ENCODE measurements at places on chromosomes 5 and 9.
A peak's percentile ranks its signal among the peaks of the same experiment; 100 is the strongest.

- DNase-seq = no peak
Measured at GRCh38 chr9:108245901-108246300, 609.9 kb downstream of the ACTL7B start.

- no peak for DNase-seq
Measured at GRCh38 chr5:103962023-103962422, 399.4 kb upstream of the NUDT12 start.

DNA sequence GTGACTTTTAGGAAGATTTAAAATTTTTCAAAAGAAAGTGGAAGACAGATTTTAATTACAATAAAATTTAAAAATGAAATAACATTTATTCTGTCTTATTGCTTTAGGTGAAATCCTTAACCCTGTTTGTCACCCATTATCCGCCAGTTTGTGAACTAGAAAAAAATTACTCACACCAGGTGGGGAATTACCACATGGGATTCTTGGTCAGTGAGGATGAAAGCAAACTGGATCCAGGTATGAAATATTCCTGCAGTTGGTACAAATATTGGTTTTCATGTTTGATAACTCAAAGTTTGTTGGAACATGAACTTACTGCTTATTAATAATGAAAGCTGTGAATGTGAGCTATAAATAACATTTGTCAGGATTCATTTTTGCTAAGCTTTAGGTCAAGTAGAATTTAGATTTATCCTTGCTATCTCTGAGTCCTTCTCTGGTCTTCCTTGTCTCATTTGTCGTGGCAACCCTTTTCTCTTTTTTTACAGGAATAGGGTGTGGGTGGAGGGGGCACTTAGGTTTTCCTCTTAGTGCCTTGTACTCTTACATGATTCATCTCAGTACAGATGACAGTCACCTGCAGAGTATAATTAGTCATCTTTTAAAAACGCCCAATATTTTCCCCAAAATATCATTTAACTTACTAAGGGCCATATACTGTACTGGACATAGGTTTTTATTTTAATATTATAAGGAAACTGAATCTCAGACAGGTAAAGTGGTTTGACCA, 95.3 kb upstream of the RASGRF2 start:
- no peak for DNase-seq

GRCh38 chr9:105070176-105070575, 142.2 kb upstream of the ABCA1 start:
- DNase-seq = no peak

- no peak for DNase-seq
Measured at GRCh38 chr9:113137196-113138168, 13.3 kb upstream of the SLC31A2 start.

- DNase-seq = no peak
Measured at GRCh38 chr5:35533156-35533555, 84.5 kb upstream of the SPEF2 start.

- no peak for DNase-seq
Measured at GRCh38 chr5:32020946-32021345, 153.2 kb downstream of the GOLPH3 start.

DNA sequence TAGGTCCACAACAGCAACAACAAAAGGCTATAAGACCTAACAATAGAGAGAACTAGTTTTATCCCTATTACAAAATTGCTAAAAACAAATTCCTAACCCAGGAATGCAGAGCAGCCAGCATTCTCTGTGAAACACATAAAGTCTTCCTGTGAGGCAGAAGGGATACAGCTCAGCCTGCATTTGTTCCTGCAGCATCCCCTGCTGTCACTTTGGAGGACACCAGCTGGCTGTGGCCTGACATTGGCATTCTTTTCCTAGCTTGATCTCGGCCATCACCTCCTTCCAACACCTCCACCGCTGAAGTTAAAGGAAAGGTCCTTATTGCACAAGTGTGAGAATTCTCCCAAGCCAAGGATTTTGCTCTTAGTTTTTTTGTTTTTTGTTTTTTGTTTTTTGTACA, 186.1 kb downstream of the SNCAIP start:
- DNase-seq = peak; percentile 7

GRCh38 chr5:90365328-90365727, 44.2 kb downstream of the CETN3 start:
- DNase-seq = no peak

DNA sequence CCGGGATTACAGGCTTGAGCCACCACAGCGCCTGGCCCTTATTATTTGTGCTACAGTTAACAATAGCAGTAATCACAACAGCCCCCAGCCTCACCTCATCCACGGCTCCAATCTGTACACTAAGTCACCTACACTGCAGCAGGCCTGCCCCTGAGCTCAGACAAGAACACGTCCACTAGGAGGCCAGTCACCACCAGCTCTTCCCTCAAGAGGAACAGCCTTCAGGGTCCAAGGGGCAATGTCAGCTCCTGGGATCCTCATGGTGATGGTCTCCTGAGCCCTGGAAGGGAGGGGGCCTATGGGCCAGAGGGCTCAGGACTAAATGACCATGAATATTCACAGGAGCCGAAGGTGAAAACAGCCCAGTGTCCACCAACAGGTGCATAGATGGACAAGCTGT, 67.7 kb downstream of the VAV2 start:
- no peak for DNase-seq

GRCh38 chr9:115594557-115594956, 476.6 kb upstream of the TNC start:
- DNase-seq = no peak

DNA sequence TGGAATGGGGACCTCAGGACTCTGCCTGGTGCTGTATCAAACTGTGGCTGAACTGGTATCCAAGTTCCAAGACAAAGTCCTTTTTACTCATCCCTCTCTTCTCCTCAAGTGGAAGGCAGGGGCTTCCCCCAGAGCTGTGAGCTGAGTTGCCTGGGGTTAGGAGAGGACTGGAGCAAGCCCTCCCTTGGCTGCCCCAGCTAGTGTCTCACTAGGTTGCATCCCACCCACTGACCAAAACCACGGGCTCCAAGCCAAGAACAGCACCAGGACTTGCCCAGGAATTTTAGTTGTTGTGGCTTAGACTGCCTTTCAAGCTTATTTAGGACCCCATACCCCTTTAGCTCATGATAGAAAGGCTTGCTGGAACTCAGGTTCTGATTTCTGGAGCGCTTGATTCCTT, 158.7 kb upstream of the TNC start:
- no peak for DNase-seq

DNA sequence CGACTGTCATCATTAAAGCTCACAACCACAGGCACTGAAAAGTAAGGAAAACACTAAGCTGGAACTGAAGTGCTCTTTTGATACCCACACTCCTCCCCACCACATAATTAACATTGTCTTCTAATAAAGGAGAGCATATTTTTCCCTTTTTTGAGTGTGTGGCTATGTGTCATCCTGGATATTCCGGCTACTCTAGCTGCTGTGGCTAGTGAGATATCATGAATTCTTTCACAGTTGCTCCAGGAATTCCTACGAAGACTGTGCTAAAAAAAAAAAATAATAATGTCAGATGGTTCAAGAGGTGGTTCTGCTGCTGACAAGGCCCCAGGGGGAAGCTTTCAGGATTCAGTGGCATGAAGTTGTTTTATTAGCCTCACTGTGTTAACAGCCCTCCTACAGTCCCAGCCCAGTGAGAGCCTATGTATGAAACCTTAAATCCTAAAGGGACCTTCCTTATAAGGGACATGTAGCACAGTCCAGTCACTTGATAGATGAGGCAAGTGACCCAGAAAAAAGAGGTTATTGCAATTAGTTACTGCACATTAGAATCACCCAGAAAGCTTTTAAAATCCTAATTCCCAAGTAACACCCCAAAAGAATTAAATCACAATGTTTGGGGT, 46.6 kb downstream of the TMEM252 start:
- DNase-seq = no peak

DNA sequence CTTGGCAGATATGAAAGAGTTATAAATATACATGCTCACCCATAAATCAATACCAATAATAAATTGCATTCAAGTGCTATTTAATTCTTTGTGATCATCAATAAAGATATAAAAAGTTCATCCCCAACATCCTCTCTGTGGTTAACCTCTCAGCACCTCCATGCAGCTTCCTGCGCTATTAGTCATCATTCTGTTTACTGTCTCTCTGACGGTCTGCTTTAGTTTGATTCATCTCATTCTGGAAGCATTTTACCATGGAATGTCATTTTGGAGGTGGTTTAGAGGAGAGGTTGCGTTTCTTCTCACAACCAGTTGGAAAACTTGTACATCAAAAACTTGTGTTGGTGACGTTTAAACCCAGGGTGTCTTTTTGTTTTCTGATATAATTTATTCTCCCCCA, 486.6 kb downstream of the BRINP1 start:
- no peak for DNase-seq
